Stimulated activated CD4-positive, alpha-beta T cell treated with anti-CD3 and anti-CD28 coated beads, Interleukin-1b, Interleukin-23, amount 100 ng/mL, for 4 hours (primary cell): ENCODE measurements at places on chromosomes 5 and 9.

GRCh38 chr5:172795318-172795977 is 24.5 kb upstream of the DUSP1 start:
- DNase-seq = no peak

DNA sequence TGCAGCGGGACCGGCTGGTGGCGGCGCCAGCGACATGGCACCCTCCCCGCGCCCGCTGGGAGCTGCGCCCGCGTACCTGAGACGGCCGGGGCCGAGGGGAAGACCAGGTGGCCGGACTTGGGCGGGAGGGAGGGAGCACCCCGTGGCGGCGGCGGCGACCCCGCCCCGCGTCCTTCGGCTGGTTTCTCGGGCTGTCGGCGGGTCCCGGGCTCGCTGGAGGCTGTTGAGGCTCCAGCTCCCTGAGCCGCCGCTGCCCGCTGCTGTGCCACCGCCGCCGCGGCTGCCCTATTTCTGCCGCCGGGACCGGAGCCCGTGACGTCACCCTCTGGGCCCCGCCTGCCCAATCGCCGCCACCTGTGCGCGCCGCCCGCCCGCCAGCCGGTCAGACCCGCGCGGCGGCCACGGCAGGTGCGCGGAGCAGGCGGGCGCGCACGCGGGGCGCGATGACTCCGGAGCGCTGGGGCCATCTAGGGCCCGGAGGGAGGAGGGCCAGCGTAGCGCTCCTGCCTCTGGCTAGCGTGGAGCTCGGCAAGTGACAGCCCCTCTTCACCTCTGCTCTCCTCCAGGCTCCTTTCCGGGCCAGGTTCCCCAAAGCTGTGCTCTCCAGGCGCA is at the start of gene FSTL4:
Gene FSTL4 (minus strand): TSS at position 293 of the 612 bp plus-strand sequence.
- DNase-seq = no peak

- DNase-seq = no peak
Measured at GRCh38 chr9:20980832-20981455, 50.5 kb downstream of the HACD4 start.

- no peak for DNase-seq
Measured at GRCh38 chr9:121857928-121858327, 206.5 kb downstream of the DAB2IP start.

GRCh38 chr5:965604-966344 is 42.8 kb upstream of the NKD2 start:
- no peak for DNase-seq

GRCh38 chr9:130194378-130194932 is 22.3 kb downstream of the NCS1 start:
- no peak for DNase-seq

DNA sequence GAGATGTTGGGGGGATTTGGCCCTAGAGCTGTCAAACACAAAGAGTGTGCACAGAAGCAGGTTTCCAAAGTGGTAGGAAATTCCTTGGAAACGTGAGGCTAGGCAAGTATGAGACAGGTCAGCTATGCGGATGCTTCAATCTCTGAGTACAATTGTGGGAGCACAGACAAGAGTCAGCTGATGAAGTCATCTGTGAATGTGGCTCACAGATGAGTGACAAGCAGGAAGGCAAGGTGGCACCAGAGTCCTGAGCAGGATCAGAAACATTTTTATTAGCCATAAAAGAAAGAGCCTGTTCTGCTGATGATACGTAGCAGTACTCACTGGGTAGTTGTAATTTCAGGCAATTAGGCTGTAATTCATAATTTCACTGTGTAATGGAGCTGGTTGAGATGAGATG is 117.0 kb downstream of the DCP2 start:
- DNase-seq = no peak

DNA sequence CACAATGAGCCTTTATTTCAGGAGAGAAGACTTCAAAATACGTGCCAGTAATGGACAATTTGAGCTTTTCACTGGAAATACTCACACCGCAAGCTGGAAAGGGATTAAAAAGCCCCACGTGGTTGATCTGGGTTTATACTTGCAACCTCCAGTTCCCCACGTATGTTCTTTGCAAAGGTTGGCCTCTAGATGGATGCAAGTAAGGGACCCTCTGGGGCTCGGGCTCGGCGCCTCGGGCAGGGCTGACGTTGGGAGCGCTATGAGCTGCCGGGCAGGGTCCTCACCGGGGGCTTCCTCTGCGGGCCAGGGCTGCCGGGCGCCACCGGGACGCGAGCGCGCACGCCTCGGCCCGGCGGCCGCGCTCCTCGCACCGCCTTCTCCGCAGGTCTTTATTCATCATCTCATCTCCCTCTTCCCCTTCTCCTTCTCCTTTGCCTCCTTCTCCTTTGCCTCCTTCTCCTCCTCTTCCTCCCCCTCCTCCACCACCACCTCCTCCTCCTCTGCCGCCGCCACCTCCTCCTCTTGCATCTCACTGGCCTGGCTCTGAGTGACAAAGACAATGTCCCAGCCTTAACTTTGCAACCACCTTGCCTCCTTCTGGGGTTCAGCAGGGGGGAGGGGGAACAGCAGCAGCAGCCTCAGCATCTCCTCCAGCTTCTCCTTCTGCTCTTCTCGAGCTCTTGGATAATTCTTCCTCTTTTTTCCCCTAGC is 701 bp upstream of the ZNF462 start:
- no peak for DNase-seq

DNA sequence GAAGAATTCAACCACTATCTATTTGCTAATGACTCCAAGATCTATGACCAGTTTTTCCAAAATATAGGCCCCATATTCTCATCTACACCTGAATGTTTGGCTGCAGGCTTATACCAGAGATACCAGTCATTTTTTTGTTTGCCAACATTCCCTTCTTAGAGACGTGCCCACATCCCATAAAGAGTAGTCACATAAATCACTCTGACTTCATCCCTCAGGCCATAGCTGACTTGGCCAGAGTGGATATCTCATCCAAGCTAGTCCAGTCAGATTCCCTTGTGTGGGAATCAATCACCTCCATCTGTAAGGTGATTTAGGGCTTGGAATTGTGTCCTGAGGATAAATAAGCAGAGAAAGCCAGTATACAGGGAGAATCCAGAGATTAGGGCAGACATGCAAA is 124.3 kb upstream of the SLC24A2 start:
- DNase-seq = no peak
